Fibroblast of mammary gland (primary cell): ENCODE measurements at places on chromosomes 1 and 21.

GRCh38 chr1:215957663-215958062, 390.6 kb downstream of the KCTD3 start:
- peak; percentile 28 for DNase-seq

DNA sequence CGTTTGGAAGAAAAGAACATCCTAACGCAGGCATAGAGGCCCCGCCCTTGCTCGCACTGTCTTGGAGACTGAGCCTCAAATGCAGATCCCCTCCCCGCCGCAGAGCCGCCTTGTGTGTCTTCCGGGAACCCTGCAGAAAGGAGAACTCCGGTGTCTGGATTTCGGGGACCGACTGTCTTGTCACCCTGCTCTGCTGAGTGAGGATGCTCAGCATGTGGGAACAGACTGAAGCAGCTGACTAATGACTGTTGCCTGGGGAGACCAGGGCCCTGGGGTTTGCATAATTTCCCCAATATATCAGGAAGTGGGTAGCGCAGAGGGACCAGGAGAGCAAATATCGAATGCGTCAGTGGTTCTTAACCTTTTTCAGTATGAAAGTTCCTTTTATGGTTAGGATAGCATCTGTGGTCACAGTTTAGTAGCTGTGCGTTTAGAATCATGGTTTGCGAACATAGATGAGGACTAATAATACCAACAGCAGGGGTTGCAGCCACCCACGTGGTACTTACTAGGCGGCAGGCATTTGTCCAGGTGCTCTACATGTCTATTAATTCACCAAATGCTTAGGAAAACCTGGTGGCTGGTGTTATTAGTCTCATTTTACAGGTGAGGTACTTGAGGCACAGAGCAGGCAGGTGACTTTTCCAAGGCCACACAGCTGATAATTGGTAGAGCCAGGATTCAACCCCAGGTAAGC, 14.3 kb downstream of the GPR137B start:
- no peak for DNase-seq

DNA sequence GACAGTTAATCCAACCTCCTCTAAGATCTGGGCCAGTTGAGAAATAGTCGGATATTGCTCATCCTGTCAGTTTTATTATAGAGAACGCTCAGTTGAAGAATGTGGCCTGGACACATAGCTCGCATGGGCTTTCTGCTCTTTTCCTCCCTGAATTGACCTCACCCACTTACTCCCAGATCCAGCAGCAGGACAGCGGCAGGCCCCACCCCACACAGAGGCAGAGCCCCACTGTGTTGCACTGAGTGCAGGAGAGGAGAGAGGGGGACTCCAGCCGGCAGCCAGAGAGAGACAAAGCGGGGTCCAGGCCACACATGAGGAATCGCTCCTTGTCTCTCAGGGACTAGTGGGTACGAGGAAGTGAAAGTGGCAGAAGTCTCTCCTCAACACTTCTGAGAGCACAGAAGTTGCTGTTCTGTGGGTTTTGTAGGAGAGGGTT, 78.6 kb downstream of the LAMC1 start:
- DNase-seq: peak; percentile 58

- peak; percentile 49 for DNase-seq
Observed at GRCh38 chr21:42563686-42564085, 50.0 kb downstream of the SLC37A1 start.

DNA sequence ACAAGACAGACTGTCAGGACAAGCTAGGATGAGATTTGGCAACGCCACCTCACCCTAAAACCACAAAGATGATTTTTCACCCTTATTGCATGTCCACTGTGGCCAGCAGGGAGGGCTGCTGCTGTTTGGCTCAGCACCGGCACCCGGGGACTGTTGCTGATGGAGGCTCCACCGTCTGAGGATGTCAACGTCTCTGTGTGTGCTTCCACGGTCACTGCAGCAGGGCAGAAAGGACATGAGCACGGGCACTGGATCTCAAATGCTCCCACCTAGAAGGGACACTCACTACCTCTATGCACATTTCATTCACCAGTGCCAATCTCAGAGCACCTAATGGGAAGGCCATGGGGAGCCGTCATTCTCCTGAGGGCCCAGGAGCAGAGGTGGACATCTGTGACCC, 599.6 kb downstream of the PTPRU start:
- DNase-seq: peak; percentile 1

DNA sequence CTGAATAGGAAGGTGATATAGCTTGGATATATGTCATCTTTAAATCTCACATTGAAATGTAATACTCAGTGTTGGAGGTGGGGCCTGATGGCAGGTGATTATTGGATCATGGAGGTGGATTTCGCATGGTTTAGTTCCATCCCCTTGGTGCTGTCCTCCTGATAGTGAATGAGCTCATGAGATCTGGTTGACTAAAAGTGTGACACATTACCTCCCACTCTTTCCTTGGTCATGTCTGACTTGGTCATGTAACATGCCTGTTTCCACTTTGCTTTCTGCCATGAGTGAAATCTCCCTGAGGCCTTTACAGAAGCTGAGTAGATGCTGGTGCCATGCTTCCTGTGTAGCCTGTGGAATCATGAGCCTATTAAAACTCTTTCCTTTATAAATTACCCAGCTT, 664.5 kb upstream of the NR5A2 start:
- DNase-seq: no peak

DNA sequence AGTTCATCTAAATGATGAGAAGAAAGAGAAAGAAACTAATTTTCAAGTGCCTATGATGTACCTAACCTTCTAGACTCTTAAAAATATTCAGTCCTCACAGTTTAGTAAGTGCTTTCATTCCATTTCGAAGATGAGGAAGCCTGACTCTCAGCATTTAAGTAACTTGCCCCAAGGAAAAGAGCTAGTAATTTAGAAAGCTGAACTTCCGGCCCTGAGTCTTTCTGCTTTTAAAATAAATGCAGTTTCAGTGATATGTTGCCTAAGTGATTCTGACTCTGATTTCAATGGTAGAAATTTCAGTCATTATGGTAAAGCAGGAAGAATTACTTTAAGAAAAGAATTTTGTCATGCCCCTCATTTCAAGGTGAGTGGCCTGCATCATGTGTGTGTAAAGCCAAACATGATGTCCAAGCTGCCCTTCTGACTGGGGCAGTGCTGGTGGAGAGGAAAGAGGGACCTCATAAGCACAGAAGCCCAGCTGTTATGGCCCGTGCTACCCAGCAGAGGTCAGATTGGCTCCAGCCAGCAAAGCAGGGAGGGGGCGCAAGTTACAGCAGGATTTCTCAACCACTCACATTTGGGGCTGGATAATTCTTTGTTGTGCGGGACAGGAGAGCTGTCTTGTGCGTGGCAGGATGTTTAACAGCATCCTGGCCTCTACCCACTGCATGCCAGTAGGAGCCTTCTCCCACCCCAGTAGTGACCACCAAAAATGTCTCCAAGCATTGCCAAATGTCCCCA, 10.7 kb downstream of the ATP1A4 start:
- DNase-seq: peak; percentile 19

GRCh38 chr1:5881526-5882222, 110.6 kb downstream of the NPHP4 start:
- no peak for DNase-seq

DNA sequence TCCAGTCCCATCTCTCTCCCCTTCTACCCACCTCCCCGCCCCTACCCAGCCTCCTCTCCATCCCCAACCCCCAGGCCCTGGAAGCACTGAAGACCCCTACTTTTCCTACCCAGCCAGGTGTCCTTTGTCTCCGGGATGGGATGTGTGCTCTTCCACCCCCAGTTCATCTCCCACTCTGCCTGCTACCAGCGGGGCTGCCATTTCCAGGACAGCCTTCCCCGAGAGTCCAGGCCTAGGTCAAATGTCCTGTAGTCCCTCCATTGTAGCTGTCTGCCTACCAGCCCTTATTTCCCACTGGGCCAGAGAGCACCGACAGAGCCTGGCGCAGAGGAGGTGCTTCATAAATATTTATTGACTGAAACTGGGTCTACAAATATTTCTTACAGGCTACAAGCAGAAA, 72.0 kb upstream of the TLR5 start:
- DNase-seq: no peak

GRCh38 chr1:41504114-41505035, 19.9 kb upstream of the EDN2 start:
- peak; percentile 65 for DNase-seq

- no peak for DNase-seq
Observed at GRCh38 chr1:49240709-49241221, 464.1 kb upstream of the BEND5 start.

GRCh38 chr1:230972855-230973271, 5.8 kb downstream of the TTC13 start:
- DNase-seq: no peak

DNA sequence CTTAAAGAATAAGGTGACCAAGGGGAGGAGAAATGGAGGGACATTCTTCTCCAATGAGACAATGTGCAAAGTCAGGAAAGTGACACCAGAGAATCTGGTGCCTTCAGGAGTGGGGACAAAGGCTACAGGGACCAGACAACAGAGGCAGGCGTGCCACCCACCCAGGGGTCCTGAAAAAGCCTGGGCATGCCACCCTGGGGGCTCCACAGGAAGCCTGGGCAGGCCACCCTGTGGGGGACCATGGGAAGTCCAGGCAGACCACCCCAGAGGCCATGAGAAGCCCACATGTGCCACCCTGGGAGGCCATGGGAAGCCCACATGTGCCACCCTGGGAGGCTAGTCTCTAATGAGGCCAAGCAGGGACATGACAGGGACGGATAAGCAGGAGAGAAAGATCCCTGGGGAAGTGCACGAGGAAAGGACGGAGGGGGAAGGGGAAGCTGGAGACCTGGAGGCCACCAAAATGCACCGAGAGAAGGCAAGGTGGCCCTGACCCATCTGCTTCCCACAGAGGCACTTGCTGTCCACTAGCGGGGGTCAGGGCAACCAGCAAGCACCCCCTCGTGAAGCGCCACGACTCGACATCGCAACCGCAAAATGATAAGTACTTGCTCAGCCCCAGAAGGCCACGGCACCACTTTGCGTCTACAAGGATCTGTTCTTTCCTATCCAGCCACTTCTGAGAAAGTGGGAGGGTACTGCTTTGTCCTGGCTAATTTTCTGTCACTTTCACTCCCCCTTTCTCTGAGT, 7.2 kb upstream of the PDE9A start:
- no peak for DNase-seq

- no peak for DNase-seq
Observed at GRCh38 chr1:233238884-233239431, 56.6 kb downstream of the PCNX2 start.

GRCh38 chr1:40582116-40582515, 50.7 kb downstream of the ZNF684 start:
- DNase-seq: no peak

GRCh38 chr1:203158423-203158822, 17.2 kb downstream of the MYBPH start:
- no peak for DNase-seq

GRCh38 chr1:20188455-20188817, 2.1 kb upstream of the PLA2G2C start:
- DNase-seq: no peak

- DNase-seq: peak; percentile 33
Observed at GRCh38 chr1:88698140-88698539, 14.1 kb downstream of the PKN2 start.

DNA sequence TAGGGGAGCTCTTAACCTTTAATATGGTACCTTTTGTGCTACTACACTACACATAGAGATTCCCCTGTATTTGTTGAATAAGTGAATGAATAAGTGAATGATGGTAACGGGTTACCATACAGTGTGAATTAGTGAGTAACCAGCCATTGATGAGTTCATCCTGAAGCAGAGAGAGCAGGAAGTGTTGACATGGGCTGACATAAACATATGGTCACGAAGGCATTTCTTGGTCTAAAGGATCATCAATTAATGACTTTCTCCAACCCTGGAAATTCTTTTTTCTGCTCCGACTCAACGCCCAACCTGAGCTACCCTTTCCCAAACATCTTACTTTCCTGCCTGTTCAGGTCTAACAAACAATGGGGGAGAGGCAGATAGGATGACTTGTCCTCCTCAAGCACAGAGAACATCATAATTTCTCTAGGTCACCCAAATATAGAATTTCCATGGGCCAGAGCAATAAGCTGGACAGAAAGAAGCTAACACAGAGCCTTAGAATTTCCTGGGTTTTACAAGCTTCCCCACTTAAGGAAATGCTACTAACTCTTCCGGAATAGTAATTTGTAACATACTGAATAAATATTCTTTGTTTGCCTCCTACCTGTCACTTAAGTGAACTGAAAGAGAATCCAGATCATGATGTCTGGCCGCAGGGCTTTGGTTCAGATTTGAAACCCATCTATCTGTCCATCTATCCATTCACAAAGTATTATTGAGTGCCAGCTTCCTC, 114.7 kb upstream of the NGF start:
- peak; percentile 29 for DNase-seq

- DNase-seq: no peak
Observed at GRCh38 chr1:75130865-75131564, 3.2 kb upstream of the LHX8 start.

- no peak for DNase-seq
Observed at GRCh38 chr1:44895919-44896734, 53.1 kb upstream of the PTCH2 start.

GRCh38 chr1:192584866-192585265, 9.3 kb downstream of the RGS1 start:
- DNase-seq: no peak

- DNase-seq: no peak
Observed at GRCh38 chr21:44467859-44468195, 12.5 kb downstream of the LRRC3 start.

DNA sequence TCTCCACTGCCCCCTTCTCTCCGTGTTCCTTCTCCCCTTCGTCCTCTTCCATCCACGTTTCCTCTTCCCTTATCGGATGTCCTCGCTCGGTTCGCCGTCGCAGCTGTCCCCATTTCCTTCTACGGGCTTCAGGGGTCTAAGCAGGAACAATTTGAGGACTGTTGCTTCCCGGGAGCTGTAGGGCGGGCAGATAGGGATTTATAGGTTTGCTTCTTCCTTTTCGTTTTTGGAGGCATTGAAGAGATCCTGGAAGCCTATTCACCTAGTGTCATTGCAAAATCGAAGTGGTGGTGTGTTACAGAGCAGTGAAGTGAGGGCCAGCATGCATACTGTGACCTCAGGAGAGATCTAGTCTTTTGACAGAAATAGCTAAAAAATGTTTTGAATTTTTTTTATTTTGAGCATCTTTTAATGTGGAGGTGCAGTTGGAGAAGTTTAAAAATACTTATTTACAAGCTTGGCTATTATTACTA, 897 bp downstream of the ZYG11B start:
- peak; percentile 27 for DNase-seq

- DNase-seq: peak; percentile 64
Observed at GRCh38 chr1:105492921-105493320, 1563.6 kb upstream of the PRMT6 start.
